ENCODE measurements at places on chromosomes 12 and 14.

DNA sequence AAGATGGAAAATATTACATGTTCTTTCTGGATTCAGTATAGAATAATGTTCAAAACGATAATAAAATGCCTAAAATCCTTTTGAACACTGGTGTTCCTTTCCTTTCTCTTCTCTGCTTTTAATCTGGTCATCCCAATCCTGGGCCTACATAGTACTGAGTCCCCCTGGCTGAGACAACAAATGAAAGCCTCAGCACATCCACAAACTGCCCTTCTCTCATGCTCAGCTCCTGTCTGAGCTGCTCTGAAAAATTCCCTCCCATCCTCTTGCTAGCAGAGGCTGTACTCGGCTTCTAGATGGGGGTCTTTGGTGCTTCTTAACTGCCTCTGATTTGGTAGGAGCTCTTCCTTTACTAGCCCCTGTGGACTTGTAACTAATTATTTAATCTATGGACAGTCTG, 232.3 kb downstream of the MED13L start:
- DNase-seq, result no peak

DNA sequence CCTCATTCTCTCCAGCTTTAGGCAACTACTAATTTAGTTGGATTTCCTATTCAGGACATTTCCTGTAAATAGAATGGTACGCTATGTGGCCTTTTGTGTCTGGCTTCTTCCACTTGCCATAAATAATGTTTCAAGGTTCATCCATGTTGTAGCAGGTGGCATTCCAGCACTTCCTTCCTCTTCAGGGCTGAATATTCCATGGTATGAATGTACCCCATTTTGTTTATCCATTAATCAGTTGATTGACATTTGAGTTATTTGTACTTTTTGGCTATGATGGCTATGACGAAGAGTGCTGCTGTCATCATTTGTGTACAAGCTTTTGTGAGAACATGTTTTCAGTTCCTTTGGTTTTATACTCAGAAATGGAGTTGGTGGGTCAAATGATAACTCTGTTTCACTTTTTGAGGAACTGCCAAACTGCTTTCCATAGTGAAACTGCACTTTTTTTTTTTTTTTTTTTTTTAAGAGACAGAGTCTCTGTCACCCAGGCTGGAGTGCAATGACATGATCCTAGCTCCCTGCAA, 6.5 kb upstream of the CDK2AP1 start:
- no peak for DNase-seq

GRCh38 chr14:30915596-30915995, 41.2 kb downstream of the COCH start:
- no peak for DNase-seq

DNA sequence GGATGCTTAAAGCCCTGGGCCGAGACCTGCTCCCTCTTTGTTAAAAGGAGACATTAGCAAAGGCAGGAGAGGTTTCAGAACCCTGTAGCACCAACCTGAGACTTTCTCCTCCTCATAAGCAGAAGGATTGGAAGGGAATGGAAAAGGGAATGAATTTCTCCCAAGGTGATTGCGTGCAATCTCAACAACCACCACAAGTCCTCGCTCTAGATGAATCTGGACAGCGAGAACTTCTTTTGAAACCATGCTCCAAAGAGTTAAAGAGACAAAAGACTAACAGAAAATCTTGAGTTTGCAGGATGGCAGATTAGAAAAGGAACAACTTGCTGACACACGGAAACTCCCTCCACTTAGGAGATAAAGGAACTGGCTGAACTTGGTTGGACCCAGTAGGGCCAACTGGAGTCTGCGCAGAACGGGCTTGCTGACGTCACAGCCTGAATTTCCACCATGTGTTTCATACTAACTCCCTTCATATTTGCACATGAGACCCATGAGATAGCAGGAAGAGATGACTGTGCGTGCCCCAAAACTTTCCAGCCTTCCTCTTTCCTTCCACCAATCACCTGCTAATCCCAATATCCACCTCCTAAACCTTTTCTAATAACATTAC, 137.0 kb downstream of the PTPN11 start:
- DNase-seq, result no peak

DNA sequence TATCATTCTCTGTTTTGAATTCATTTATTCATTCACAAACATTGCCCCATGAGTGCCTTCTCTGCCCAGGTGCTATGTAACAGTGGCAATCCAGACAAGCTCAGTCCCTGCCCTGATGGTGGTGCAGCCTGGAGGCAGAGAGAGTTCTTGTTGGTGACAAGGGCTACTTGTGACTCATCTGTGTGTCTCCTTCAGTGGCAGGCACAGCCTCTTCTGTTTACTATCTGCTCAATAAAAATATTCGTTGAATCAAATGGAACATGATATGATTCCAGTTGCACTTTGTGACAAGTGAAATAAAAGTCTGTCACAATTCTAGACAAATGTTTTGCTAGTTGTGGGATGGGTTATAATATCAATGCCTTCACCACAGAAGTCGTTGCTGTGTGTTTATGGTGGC, 20.6 kb upstream of the CPM start:
- no peak for DNase-seq

DNA sequence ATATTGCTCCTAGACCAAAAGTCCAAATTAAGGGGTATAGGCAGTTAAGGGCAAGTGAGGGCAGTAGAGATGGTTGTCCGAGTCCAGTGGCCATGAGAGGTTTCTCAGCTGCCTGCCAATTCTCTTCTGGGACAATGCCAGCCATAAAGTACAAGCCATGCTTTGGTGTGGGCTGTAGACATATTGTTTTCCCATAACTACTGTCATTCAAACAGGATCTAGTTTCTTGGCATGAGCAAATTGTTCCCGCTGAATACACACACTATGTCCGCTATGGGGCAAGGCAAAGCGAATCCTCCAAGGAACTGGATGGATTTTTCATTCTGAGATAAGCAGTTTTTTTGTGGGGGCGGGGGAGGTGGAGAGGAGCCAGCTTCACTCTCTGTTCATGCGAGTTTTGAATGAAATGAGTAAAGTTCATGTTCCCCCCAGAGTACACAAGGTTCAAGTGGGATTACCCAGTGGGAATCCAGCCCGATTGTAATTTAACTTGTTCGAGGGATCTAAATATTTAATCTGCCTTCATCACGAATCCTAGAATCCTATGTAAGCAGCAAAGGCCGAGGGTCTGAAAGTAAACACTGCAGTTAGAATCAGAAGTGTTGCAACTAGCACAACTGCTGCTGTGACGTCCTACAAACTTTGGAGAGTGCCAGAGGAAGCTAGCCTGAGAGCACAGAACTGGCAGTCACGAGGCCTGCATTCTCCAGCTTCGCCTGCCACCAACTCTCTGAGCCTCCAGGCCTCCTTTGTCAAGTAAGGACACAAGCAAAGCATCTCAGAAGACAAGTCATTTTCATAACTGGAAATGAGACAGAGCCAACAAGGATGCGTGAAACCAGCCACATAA, 137.0 kb downstream of the CRADD start:
- peak; percentile 42 for DNase-seq

DNA sequence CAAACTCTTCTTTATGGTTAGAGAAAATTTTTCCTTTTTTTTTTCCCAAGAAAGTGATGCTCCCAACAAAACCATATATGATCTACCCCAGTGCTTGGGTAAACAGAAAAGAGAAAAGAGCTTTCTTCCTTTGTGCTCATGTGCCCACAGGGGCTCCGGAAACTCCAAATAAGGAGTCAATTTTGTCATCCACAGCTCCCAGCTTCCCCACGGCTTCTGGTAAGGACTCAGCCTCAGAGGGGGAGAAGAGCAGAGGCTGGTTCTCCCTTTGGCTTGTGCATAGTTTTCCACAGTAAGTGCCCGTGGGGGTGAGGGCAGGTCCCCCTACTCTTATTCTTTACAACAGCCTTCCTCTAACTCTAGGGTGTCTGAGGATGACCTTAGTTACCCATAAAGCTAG, 13.3 kb upstream of the RGS6 start:
- no peak for DNase-seq

- DNase-seq, result no peak
Observed at GRCh38 chr12:58104351-58104755, 163.0 kb downstream of the ATP23 start.

DNA sequence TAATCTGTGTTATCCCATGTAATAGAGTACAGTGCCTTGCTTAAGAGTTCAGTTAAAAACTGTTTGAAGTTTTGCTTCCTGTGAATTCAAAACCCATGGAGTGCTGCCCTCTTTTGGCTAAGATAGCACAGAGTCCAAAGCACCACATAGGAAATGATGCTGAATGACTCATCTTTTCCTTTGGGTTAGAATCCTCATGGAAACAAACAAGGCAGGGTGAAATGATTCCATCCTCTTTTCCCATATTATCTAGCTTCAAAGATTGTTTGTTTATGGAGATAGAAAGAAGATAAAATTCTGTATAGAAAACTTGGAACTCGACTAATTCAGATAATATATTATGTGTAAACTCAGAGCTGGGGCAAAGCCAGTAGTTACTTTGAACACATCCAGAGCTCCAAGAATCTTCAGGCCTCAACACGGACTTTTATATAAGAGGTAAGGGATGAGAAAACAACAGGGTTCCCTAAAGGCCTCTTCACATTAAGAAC, 87.4 kb downstream of the OTOGL start:
- no peak for DNase-seq

DNA sequence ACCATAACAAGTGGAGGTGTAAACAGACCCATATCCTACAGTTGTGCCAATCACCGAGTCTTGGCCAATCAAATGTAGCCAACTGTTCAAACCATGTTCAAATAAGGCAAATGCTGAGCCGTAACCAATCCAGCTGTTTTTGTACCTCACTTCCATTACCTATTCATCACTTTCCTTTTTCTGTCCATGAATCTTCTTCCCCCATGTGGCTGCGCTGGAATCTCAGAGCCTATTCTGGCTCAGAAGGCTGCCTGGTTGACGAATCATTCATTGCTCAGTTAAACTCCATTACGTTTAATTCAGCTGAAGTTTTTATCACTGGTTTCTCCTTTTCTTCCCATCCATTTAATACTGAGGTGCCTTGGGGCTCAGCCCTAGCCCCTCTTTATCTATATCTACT, 71.1 kb downstream of the TBC1D30 start:
- DNase-seq, result no peak

DNA sequence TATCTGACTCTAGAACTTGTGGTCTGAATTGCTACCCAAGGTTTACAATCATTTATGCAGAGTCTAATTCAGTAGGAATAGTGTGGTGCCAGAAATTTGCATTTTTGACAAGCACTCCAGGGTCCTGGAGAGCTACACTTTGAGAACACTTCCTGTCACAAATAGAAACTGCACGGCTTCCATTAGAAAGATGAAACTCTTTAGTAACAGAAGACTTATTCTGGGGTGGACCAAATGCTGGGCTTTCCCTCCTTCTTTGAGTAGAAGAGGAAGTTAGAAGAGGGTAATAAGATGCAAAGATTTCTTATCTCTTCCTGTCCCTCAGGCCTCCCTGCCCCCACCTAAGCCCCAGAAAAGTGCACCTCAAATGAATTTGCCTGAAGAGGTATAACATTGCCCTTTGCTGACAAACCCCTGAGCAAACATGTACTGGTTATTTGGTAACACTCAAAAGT, 28.4 kb downstream of the DGLUCY start:
- DNase-seq, result peak; percentile 5

- no peak for DNase-seq
Observed at GRCh38 chr12:64400041-64400440, 4.2 kb upstream of the XPOT start.

DNA sequence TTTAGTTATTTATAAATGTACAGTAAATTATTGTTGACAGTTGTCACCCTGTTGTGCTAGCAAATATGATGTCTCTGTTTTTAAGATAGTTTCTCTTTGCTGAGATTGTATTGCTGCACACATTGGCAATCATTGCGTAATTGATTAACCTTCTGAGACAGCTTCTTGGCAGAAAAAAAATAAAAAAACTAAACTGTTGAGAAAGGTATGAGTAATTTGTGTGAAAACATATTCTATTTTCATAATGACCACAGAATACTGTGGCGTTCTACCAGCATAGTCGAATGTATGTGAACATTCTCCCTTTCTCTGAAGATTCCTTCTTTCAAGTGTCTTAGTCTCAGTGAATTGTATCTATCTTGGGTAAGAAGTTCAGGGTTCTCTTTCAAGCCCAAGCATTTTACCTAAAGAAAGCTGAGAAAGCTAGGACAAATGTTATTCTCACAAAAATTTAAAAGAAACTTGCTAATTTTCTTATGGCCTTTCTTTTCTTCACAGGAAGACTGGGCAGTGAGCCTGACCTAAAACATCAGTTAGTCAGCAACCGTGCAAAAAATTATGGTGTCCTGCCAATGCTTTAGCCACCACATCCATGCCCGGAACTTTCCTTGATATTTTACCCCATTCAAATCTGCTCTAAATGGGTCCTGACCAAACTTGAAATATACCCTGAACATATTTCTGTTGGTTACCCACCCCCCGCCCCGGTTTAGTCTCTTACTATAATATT, 69.0 kb upstream of the REP15 start:
- DNase-seq, result no peak

- no peak for DNase-seq
Observed at GRCh38 chr12:44542716-44543115, 333.4 kb downstream of the NELL2 start.

- DNase-seq, result no peak
Observed at GRCh38 chr12:132403636-132404434, 74.4 kb upstream of the GALNT9 start.

GRCh38 chr14:41374092-41374491, 232.6 kb upstream of the LRFN5 start:
- no peak for DNase-seq

- no peak for DNase-seq
Observed at GRCh38 chr14:77554207-77554606, 55.6 kb upstream of the ISM2 start.

- peak; percentile 55 for DNase-seq
Observed at GRCh38 chr12:115960868-115961802, 316.4 kb downstream of the MED13L start.

DNA sequence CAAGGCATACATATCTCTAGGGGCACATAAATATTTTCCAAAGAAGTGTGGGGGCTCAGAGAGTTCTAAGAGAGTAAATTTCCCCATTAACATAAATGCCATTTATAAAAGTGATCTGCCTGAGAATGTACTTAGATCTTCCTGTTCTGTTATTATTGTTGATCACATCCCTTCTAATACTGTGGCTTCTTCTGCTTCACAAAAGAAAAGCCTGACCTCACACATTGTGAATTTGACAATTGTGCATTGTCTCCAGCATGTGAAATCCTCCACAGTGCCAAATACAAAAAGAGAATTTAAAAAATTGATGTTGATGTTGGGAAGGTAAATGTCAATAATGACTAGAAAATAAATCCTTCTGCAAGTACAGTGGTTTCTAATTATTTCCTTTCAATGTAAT, 330.5 kb upstream of the LRIG3 start:
- DNase-seq, result no peak

- no peak for DNase-seq
Observed at GRCh38 chr14:72178517-72178916, 246.3 kb downstream of the RGS6 start.

Data from posterior cingulate gyrus (tissue), 11 donors.